K562 (cell line): ENCODE measurements at places on chromosomes 2 and 18.
A peak's percentile ranks its signal among the peaks of the same experiment; 100 is the strongest.

DNA sequence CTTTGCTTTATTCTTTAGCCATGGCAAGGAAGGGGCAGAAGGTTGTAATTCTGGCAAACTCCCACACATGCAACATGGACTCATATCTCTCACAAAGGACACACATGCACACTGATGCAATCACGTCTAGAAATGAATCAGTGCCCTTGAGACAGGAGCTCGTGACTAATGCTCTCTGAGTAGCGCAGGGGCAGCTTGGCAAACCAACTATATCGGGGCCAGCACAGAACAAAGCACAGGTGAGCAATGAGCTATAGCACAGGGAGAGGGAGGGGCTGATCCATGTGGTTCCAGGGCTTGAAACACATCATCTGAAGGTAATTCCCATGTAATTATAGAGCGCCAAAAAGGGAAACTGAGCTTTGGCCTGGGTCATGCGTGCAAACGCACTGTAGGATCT is 165.2 kb upstream of the KLF7 start:
- DNase-seq: no peak

DNA sequence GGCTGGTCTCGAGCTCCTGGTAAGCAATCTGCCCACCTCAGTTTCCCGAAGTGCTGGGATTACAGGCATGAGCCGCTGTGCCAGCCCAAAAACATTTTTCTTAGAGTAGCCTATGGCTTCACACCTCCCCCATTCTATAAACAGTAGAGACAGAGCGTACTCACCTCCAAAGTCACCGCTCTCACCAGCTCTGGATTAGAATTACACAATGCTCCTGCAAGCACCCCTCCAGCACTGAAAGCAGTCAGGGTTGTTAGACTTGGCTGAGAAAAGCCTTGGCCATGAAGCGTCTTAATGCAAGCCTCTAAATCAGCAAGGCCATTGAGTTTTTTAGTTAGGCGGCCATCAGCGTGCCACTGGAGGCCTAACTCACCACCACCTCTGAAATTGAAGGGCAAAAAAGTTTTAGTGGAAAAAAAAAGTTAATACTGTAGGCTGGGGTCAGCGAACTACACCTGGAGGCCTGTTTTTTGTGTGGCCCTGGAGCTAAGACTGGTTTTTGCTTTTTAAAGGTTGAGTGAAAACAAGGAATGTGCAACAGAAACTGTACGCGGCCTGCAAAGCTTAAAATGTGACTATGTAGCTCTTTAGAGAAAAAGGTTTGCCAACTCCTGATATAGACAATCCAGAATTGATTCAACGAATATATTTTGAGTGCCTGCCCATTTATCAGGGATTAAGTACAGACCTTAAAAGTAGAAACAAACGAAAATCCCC is 34.6 kb downstream of the PREPL start:
- DNase-seq: no peak

DNA sequence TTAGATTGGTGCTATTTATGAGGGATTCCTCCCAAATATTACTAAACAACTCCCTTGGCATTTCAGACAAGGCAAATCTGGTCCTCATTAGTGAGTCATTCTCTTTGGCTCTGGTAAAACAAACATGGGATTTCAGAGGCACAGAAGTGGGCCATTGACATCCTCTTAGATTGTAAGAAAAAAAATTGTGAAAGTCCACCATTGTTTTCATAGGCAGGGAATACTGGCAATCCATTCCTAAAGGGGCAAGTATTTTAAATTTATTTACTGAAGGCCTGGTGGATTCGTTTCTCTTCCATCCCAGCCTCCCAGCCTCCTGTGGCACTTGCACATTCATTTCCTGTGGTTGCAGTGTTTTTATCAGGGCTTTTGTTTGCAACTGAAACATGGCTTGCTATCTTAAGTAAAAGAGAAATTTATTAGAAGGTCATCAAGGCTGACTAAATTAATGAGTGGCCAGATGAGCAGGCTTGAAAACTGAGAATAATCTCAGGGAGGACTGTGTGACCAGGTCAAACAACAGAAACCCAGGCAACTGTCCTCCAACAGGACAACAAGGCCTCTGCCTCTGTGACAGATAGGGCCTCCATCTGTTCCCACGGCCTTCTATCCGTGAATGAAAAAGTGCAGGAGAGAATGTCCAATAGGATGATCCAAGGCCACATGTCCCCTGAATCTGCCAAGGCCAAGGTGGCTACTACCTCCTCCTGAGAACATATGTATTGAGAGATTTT is 23.1 kb upstream of the TNFAIP6 start:
- no peak for DNase-seq

DNA sequence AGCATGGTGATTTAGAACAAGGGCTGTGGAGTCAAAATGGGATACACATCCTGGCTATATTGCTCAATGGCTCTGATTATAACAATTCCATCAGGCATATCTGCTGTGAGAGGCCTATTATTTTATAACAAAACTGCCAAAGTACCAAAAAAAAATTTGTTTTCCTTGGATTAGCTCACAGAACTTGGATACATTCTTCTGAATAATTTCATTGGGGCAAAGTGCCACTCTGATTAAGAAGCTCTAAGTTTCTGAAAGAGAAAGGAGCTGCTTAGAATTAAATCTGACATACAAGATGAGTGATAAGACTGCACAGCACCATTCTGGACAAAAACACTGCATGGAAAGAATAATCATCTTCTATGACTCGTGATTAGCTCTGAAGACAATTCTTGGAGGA is 85.7 kb downstream of the SMC6 start:
- DNase-seq: no peak

GRCh38 chr18:31303771-31304170 is 14.2 kb upstream of the DSG1 start:
- no peak for DNase-seq

DNA sequence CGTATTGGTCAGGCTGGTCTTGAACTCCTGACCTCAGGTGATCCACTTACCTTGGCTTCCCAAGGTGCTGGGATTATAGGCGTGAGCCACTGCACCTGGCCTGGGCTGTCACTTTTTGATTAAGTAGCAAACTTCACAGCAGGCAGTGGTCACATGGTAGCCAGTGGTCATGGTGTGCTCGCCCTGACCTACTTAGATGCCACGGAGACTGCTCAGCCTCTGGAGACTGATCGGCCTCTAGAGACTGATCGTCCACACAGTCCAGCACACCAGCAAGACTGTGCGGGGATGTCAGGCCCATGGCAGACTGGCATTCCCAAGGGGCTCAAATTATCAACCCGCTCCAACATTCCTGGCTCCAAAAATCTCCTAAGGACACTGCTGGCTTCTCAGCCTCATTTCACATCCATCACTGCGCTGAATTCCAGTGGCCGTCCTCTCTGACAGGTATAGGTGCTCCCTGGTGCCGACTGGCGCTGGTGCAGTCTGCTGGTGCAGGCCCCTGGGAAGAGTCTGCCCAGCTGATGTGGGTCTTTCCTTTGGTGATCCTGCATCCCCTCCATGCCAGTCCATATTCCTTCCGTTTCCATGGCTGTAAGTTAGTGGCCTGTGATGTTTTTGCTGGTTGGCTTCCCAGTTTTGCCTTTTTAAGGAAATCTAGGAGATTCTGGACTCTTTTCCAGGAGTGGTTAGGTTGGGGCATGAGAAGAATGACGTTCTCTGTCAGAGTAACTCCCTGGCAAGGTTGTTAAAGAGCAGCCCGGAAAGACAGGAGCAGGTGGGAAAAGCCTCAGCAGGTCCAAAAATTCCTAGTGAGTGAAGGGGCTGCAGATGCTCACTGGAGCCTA is 374.5 kb upstream of the HS6ST1 start:
- no peak for DNase-seq

GRCh38 chr2:44983836-44984604 is 25.2 kb downstream of the SIX2 start:
- DNase-seq: no peak

DNA sequence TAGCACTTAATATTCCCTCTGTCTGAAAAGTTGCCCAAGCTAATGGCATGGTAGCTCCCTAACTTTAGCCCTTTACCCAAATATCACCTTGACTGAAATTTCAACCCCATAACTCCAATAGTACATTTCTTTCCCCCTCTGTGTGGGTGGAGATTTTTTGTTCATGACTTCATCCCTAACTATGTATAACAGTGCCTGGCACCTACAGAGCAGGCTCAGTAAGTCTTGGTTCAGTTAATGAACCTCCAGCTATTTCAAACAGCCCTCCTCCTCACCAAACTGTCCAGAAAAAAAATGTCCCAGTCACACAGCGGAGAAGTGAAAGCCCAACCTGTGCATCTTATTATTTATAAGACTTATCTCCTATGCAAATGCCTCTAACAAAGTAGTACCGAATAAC is 18.6 kb downstream of the BUB1 start:
- DNase-seq: no peak

DNA sequence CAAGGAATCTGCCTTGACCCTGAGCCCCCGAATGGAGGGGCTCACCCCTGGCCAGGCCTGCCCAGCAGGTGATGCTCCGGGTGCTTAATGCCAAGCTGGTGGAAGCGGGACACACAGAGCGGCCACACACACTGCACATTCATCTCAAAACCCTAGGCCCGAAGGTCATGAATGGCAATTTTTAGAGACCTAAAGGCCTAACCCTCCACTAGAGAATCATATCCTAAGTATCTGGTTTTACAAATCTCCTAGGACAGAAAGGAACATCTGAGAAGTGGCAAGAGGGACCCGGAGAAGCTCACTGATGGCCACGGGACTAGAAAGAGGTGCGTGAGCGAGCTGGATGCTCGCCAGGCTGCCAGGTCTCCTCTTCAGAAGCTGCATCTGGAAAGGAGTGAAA is 38.3 kb downstream of the ST3GAL5 start:
- DNase-seq: no peak

- DNase-seq: no peak
Observed at GRCh38 chr2:80092474-80092873, 212.1 kb downstream of the LRRTM1 start.

DNA sequence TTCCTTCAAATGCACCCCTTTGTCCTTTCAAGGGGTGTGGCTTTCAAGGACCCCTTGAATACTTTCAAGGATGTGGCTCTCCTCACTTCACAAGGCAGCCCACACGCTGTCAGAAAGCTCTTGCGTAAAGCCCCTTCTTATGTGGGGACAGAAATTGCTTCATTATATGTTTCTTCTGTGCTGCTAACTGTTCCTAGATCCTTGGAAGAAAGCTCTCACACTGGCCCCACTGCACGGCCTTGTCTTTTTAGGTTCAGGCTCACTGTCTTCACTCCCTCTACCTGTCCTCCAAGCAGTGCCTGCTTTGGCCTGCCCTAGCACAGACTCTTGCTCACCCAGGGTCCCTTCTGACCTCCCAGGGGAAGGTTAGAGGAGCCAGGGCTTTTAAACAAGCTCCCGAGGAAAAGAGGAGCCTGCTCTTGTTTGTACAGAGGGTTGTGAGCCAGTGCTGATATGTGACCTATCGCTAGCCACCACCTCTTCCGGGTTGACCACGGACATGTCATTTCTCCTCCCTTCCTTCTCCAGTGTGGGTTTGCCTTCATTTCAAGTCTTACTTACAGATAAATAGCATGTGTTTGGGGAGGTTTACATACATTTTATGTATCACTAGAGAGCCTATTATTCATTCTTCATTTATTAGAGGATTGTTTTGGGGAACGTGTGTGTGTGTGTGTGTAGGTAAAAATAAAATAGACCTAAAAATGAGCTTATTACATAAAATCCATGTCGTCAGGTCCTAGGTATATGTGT is 94.7 kb downstream of the RTN4 start:
- peak; percentile 80 for DNase-seq

- DNase-seq: no peak
Observed at GRCh38 chr18:31103423-31103822, 1.2 kb upstream of the DSC2 start.

DNA sequence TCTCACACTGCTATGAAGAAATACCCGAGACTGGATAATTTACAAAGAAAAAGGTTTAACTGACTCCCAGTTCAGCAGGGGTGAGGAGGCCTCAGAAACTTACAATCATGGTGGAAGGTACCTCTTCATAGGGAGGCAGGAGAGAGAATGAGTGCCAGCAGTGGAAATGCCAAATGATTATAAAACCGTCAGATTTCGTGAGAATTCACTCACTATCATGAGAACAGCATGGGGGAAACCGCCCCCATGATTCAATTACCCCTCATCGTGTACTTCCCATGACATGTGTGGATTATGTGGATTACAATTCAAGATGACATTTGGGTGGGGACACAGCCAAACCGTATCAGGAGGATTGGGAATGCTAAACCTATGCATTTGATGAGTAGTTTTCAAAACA is 380.3 kb upstream of the SPHKAP start:
- no peak for DNase-seq

DNA sequence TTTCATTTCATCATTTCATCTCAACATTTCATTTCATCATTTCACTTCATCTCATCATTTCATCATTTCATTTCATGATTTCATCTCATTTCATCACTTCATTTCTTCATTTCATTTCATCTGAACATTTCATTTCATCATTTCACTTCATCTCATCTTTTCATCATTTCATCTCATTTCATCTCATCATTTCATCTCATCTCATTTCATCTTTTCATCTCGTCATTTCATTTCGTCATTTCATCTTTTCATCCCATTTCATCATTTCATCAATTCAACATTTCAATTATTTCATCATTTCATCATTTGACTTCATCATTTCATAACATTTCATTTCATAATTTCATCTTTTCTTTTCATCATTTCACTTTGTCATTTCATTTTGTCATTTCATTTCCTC is 128.4 kb downstream of the ANKRD30BL start:
- DNase-seq: no peak

GRCh38 chr18:75200605-75201280 is 8.2 kb downstream of the PTGR3 start:
- DNase-seq: no peak

DNA sequence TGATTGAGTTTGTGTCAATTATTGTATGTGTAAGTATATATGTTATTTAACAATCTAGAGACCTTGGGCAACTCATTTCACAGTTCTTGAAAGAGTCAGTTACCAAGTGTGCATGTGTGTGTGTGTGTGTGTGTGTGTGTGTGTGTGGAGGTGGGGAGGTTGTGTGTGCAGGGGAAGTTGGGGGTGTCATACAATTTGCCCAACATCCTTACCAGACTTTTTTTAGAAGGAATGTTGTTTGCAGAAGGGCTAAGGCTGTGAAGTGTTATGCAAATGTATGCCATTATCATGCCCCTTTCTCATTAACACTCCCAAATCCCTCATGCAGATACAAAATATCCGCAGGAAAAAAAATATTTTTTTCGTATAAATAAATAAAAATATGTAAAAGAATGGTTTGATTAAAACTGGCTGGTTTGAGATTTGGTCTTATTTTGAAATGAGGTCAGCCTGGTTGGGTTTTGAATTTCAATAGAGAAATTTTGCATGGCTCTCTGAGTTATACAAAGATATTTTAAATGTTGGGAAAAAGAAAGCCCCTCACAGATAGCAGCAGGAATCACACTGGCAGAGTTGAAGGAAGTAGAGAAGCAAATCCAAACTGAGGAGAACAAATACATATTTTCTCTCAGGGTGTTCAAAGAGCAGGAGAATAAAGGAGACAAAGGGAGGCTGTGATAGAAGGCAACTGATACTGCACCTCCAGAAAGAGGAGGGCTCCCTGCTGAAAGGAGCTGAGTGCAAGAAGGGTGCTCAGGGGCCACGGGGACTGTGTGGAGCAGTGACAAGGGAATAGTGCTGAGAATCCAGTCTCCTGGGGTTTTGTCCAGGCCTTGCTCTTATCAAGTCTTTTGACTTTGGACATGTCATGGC is 1365.5 kb upstream of the CELF4 start:
- DNase-seq: no peak
